ENCODE measurements at places on chromosomes 6 and 20. TPM values are rescaled to one million over a fixed set of nuclear protein-coding genes. Genes with fewer than 3 reads are reported as not detected.
A peak's percentile ranks its signal among the peaks of the same experiment; 100 is the strongest.

Gene RAET1L
- not detected for polyA plus RNA-seq

Gene PCIF1
- polyA plus RNA-seq: 21.6 TPM

Gene SYNDIG1
- not detected for polyA plus RNA-seq

Gene FAM184A
- polyA plus RNA-seq: 6.5 TPM

Gene BTN1A1
- 0.12 TPM for polyA plus RNA-seq

GRCh38 chr6:39281312-39281980 lies 32.8 kb downstream of the KCNK17 start:
- DNase-seq: no peak
- no peak overlapping the region for H3K4me3 ChIP-seq
- no peaks in the 10 kb centered on the region for H3K4me1 ChIP-seq
- H3K27me3 ChIP-seq: no peaks in the 10 kb centered on the region
- H3K36me3 ChIP-seq: no peaks in the 10 kb centered on the region
- H3K27ac ChIP-seq: no peak overlapping the region

GRCh38 chr6:167240034-167240541 lies 51.0 kb upstream of the UNC93A start:
- no peak overlapping the region for H3K4me3 ChIP-seq
- H3K27ac ChIP-seq: peak overlapping the region; percentile 20
- no peak for DNase-seq
- no peaks in the 10 kb centered on the region for H3K36me3 ChIP-seq
- H3K4me1 ChIP-seq: peaks cover 90% of the 10 kb centered on the region
- H3K27me3 ChIP-seq: no peaks in the 10 kb centered on the region

DNA sequence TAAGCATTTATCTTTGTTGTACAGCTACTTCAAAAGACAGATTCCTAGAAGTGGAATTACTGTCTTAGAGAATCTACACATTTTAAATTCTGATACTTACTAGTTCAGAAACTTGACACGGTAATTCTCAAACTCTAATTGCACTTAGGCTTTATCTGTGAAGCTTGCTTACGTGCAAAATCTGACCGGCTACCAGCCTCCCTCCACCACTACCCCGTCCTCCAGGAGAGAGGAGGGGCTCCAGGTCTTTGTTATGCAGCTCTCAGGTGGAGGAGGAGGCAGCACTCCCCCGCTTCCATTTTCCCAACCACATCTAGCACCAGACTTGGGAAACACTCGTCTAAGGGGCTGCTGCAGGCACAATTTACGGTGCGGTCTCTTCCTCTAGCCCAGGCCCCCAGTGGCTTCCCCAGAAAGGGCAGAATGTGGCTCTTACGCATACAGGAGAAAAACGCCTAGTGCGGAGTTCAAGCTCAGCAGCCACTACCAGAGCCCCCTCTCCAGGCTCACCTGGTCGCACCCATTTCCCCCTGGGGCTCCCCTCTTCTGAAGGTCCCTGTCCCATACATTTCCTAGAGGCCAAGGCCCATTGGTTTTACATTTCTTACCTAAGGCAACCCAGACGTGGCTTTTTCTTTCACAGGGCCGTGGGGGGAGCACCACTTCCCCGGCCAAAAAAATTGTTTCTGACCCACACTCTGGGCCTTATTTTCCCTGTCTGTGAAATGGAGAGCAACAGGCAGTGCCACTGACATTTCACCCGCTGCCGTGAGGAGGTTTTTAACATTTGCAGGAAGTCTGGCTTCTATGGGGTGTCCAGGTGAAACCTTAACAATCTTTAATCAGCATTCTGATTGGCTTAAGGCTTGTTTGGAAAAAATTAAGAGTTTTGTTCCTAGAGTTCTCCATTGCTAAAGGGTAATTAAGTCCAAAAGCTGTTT lies 1.6 kb upstream of the TGIF2 start:
- no peaks in the 10 kb centered on the region for H3K36me3 ChIP-seq
- peak; percentile 73 for DNase-seq
- H3K27ac ChIP-seq: peak overlapping the region; percentile 81
- no peaks in the 10 kb centered on the region for H3K27me3 ChIP-seq

DNA sequence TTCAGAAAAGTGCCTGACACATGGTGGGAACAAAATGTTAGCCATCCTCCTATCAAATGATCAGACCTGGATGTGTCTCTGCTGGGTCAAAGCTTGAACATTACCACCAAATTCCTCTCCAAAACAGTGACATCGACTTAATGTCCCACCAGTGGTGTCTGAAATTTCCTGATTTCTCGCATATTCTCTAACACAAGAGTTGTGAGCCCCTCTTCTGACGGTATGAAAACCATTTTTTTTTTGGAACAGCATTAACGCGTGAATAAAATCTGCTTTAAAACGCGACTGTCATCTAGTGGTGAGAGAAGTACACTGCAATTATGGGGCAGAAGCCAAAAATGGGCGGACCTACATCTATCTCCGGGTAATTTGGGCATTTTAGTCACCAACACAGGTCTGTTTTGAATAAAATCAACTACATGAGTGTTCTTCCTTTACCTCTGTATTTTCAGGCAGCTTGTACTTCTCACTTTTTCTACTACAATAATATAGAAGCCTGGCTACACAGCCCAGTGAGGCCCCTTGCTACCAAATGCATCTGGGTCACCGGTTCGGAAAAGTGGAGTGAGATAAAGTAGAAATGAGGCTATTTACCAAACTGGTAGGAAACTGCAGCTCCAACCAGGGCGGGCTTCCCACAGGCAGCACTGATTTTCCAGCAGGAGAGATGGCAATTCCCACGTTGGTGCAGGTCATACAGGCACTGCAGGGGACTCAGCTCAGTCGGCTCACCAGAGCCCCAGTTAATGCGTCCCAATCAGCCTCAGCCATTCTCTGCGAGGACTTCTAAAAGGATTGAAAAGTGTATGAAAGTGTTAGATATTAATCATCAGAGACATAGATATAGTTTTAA lies 27.4 kb downstream of the MGME1 start:
- H3K4me1 ChIP-seq: peaks cover 28% of the 10 kb centered on the region
- peaks cover 23% of the 10 kb centered on the region for H3K27me3 ChIP-seq
- no peak overlapping the region for H3K4me3 ChIP-seq
- peak; percentile 70 for DNase-seq
- H3K36me3 ChIP-seq: no peaks in the 10 kb centered on the region

DNA sequence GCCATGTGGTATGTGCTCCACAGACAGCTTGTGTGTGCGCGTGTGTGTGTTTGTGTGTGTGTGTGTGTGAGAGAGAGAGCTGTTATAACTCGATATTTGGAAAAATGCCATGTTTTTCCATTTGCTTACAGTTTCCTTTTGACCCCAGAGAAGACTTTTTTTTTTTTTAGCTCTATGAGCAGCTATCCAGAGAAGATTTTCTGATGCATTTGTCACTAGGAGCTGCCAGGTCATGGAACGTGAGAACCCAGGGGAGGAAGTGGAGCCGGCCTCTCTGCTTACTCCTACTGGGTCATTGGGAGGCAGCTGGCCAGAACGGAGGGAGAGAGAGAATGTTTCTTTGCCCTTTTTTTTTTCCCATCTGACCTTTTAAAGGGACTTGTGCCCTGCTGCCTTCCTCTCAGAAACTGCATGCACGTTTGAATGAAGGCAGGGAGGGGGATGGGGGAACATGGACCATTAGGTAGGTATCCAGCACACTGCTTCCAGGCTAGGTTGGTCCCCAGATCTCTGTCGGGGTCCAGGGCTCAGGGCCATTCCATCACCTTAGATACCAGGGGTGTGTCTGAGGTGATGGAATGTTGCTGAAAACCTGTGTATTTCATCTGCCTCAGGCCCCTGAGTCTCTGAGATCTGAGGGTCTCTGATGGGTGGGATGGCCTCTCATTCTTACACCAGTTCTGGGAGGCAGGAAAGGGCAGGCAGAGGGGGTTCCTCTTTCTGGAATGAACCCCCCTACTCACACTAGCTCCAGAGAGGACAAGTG lies 11.2 kb upstream of the MRPS18A start:
- peaks cover 3% of the 10 kb centered on the region for H3K27me3 ChIP-seq
- H3K4me1 ChIP-seq: peaks cover 74% of the 10 kb centered on the region
- no peak for DNase-seq
- no peaks in the 10 kb centered on the region for H3K36me3 ChIP-seq
- H3K27ac ChIP-seq: no peak overlapping the region

DNA sequence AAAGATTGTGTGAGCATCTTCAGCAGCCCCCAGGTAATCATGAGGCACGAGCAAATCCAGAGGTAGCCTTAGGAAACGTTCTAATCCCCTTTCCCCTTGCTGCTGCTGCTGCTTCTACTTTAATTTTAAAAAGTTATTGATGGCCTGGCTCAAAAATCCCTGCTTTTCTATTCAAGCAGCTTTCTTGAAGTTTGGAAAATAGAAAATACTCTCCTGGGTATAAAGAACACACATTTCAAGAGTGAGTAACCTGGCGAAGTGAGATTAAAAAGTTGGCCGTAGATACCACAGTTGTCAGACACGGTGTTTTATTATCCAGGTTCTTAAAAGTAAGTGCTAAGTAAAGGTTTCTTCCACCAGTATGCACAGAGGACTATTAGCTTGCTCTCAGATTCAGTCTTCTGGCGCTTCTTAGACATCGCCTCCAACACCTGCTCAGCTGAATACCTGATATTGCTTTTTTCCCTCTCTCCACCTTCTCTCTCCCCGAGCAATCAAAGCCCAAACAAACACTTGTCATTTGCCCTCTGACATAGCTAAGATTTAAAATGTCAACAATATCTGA lies 150.7 kb downstream of the EDN3 start:
- no peak for DNase-seq
- H3K27me3 ChIP-seq: peaks cover 8% of the 10 kb centered on the region
- no peaks in the 10 kb centered on the region for H3K4me1 ChIP-seq
- H3K27ac ChIP-seq: no peak overlapping the region

DNA sequence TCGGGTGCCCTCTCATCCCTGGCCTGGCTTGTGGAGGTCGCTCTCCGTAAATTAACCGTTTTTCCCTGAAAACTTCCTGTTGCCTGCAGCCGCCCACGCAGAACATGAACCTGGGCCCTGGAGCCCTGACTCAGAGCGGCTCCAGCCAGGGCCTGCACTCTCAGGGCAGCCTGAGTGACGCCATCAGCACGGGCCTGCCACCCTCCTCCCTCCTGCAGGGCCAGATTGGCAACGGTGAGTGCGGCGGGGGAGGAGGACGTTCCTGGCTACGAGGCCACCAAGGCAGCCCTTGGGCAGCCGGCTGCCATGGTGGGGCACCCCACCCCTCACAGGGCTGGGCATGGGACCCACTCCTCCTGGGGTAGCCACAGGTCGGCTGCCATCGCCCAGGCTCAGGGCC lies 17.8 kb downstream of the SS18L1 start:
- peaks cover 82% of the 10 kb centered on the region for H3K36me3 ChIP-seq
- H3K27me3 ChIP-seq: no peaks in the 10 kb centered on the region
- peaks cover 12% of the 10 kb centered on the region for H3K4me1 ChIP-seq

- H3K36me3 ChIP-seq: peaks cover 5% of the 10 kb centered on the region
- no peak for DNase-seq
- H3K4me3 ChIP-seq: no peak overlapping the region
Observed at GRCh38 chr6:83031689-83032088, 34.0 kb downstream of the UBE3D start.

DNA sequence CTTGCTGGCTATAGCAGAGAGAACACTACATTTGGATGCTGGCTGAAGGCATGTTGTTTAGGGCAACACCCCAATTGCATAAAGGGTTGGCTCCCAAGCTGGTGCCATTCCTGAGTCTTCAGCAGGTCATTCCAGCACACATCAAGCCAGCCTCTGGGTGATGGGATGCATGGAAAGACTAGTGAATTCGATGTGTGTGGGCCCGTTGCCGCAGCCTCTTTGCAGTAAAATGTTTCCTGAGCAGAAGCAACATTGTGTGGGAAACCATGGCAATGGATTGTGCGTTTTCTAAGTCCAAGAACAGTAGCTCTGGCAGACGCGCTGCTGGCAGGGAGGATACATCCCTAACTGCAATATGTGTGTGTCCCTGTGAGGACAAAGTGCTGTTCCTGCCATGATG lies 142.4 kb upstream of the SLC24A3 start:
- H3K4me1 ChIP-seq: no peaks in the 10 kb centered on the region
- no peaks in the 10 kb centered on the region for H3K36me3 ChIP-seq
- no peak overlapping the region for H3K4me3 ChIP-seq
- no peaks in the 10 kb centered on the region for H3K27me3 ChIP-seq

- no peaks in the 10 kb centered on the region for H3K4me1 ChIP-seq
- H3K27ac ChIP-seq: no peak overlapping the region
- DNase-seq: no peak
- H3K27me3 ChIP-seq: no peaks in the 10 kb centered on the region
- H3K4me3 ChIP-seq: no peak overlapping the region
Observed at GRCh38 chr6:81624453-81624852, 128.0 kb downstream of the TENT5A start.

GRCh38 chr20:7856756-7857155 lies 83.5 kb downstream of the HAO1 start:
- H3K27ac ChIP-seq: no peak overlapping the region
- DNase-seq: no peak
- peaks cover 4% of the 10 kb centered on the region for H3K4me1 ChIP-seq
- H3K27me3 ChIP-seq: no peaks in the 10 kb centered on the region

- H3K36me3 ChIP-seq: no peaks in the 10 kb centered on the region
- no peak overlapping the region for H3K4me3 ChIP-seq
- H3K4me1 ChIP-seq: no peaks in the 10 kb centered on the region
- no peak for DNase-seq
Observed at GRCh38 chr20:8616792-8617191, 452.1 kb upstream of the PLCB4 start.

- DNase-seq: no peak
- no peak overlapping the region for H3K4me3 ChIP-seq
- no peaks in the 10 kb centered on the region for H3K4me1 ChIP-seq
- no peaks in the 10 kb centered on the region for H3K27me3 ChIP-seq
Observed at GRCh38 chr6:313917-314316, 21.6 kb downstream of the DUSP22 start.

DNA sequence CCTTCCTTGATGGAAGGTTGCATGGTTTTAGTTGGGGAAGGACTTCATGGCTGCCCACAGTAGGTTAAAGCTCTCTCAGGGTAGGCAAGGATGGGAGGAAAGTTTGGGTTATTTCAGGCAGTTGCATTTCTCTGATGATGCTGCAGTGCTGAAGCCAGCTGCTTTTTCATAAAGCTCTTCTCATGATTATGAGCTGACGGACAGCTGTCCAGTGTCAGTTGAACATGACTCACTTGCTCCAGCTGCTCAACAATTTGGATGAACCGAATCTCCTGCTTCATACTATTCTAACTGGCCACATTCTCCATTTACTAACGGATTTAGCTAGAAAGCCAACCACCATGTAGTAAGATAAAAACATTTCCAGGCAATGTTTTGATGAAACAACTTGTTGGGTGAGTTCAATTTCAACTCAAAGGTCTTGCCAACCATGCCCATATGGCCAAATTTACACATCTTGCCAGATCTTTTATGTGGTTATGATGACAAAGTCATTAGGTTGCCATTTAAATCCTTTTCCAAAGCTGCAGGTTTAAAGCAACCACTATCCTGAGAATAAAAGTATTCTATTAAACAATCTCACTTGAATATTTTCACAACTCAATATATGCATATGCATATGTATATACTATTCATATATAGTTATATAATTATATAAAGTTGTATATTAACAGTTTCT lies 125.9 kb downstream of the HS3ST5 start:
- H3K4me3 ChIP-seq: no peak overlapping the region
- no peak for DNase-seq
- H3K27ac ChIP-seq: no peak overlapping the region
- no peaks in the 10 kb centered on the region for H3K4me1 ChIP-seq

Data from HepG2 (cell line).